Stimulated activated CD4-positive, alpha-beta T cell treated with anti-CD3 and anti-CD28 coated beads, Interleukin-15, amount 100 ng/mL, for 24 hours (primary cell): ENCODE measurements at places on chromosomes 3 and 15.

DNA sequence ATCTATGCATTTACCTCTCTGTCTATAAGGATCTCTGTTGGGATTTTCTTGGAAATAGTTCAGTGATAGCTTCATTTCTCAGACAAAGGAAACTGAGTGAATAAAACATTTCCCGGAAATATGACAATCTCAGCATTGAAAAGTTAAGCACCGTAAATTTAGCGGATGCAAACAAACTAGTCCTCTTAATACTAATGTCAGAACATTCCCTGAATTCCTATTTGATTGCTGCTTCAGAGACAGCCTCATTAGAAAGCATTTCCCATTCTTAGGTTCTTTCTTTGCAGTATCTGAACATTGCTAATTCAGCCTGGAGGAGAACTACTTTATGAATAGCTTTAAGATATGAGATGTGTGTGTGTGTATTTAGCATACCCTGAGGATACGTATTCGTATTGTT is 101.3 kb downstream of the NR2F2 start:
- DNase-seq, result no peak

DNA sequence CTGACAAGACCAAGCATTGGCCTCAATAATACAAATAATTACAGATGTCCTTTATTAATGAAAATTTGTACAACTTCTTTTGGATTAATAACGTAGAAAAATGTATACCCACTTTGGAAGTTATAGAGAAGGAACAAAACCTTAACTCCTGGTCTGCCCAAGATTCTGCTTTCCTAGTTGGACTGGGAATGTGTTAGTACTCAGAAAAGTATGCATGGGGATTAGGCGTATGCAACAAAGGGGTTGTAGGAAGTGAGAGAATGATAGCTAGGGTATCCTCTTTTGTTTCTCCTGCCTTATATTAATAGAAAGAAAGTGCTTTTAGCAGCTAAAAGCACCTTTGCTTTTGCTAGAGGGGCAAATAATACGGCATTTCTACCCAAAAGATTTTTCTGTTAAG is 116.2 kb upstream of the LRRFIP2 start:
- no peak for DNase-seq

- no peak for DNase-seq
Observed at GRCh38 chr15:63402498-63403253, 21.0 kb upstream of the CA12 start.

DNA sequence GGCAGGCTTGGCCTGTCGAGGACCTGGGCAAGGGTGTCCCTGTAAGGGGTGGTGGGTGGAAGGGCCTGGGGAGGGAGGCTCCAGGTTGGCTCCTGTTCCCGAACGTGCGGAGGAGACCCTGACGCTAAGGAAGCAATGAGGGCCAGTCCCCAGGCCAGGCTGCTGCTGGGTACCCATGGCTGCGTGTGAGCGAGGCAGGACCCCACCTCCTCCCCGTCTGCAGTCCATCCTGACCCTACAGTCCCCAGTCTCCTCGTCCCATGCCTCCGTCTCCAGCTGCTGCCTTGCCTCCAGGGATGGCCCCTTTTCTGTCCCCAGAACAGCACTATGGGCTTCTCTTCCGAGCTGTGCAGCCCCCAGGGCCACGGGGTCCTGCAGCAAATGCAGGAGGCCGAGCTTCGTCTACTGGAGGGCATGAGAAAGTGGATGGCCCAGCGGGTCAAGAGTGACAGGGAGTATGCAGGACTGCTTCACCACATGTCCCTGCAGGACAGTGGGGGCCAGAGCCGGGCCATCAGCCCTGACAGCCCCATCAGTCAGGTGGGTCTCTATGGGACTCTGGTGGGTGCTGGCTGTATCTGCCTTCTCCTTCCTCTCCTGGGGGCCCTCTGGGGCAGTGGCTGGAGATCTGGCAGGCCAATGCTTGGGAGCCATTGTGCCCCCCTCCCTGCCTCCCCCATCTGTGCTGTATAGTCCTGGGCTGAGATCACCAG is 571 bp downstream of the FES start:
- no peak for DNase-seq

DNA sequence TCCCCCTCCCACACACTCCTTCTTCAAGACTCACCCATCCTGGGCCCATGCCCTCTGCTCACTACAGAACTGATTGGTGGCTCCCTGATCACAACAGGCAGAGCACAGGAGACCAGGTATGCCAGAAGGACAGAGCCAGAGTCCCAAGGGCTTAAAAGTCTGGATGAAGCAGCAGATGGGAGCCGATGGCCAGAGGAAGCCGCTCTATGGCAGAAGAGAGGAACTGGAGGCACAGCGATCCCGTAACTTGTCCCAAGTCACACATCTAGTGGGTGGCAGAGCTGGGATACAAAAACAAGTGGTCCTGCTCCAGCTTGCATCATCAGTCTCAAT is 20.7 kb downstream of the ITGA11 start:
- DNase-seq, result no peak

- DNase-seq, result no peak
Observed at GRCh38 chr3:77139624-77140023, 99.7 kb downstream of the ROBO2 start.

GRCh38 chr3:42613462-42613861 is 13.0 kb downstream of the NKTR start:
- no peak for DNase-seq

- no peak for DNase-seq
Observed at GRCh38 chr3:30161375-30161774, 445.0 kb upstream of the TGFBR2 start.

GRCh38 chr3:184656829-184657681 is 54.8 kb downstream of the MAGEF1 start:
- DNase-seq, result peak; percentile 55

GRCh38 chr3:114839476-114839875 is 307.6 kb downstream of the ZBTB20 start:
- no peak for DNase-seq

DNA sequence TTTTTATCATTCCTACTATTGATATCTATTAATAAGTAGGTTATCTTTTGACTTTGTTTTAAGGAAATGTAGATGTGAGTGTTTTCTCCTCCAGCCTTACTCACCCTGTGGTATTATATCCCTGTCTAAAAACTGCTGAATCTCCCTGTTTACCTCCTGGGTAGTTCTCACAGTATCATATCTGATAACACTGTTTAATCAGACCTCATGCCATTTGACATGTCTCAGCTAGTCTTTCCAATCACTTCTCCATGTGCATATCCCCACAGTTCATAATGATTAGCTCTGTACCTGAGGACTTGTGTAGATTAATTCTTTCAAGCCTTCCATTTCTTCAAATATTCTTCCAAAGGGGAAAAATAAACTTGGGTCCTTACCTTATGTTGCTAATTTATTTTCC is 30.7 kb downstream of the DUOX2 start:
- DNase-seq, result no peak

- DNase-seq, result no peak
Observed at GRCh38 chr3:116815831-116816588, 106.4 kb downstream of the TUSC7 start.

DNA sequence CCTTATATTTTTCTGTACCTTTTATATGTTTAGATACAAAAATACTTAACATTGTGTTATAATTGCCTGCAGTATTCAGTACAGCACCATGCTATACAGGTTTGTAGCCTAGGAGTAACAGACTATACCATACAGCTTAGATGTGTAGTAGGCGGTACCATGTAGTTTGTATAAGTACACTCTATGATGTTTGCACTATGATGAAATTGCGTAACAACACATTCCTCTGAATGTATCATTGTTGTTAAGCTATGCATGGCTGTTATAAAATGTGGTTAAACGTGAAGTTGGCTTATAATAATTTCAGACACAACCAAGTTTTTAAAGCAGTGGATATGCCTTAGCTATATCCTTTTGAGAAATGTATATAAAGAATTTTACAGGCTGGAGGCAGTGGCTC is 328.3 kb downstream of the PLCL2 start:
- no peak for DNase-seq

- DNase-seq, result no peak
Observed at GRCh38 chr3:64809086-64809485, 121.3 kb upstream of the ADAMTS9 start.
